ENCODE measurements at places on chromosomes 5 and 9.

DNA sequence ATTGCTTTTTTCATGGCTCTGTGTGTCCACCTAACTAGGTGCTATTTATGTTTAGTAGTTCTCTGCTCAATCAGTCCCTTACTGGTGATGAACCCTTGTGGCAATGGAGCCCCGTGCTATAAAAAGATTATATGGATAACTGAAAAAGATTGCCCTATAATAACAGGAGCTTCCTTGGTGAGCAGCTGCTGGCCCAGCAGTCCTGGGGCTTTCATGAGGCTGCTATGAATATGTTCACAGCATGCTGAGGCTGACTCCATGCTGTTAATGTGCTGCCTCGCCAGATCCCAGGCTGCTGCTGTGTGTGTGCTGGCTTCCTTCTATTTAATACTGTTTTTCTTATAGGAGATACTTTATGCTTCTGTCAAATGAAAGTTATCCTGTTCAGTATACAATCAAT, 357.5 kb downstream of the TAF11L14 start:
- peak; percentile 42 for DNase-seq

DNA sequence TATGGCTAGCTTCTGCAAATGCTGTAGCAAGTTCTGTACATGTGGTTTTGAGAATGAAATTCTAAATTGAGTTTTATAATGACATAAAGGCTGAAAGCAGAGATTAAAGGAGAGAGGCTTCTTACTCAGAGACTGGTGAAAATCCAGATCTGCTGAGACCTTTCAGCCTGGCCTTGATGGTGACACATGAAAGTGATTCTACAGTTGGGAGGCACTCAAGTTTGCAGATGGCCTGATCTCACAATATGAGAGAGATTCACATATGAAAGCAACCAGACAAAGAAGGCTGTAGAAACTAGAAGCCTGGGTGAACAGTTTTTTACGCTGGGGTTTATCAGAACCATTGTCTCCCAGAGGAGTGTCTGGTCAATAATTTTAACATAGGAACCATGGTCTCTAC, 49.0 kb downstream of the RAB3C start:
- DNase-seq, result no peak

DNA sequence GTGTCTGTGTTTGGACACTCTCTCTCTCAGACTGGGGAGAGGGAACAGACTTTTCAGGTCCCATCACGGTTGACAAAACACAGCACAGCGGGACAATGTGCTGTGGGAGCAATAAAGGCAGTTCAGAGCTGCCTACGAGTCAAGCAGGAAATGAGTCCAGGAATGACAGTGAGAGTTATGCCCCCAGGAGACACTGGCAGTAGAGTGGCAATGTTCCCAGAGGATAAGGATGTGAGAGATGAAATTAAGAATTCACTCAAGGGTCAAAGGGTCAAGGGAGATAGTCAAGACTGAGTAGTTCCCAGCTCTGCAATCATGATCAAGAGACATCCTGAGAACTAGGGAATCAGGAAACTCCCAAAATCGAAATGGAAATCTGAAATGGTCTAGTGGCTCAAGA, 156.1 kb downstream of the LURAP1L start:
- no peak for DNase-seq

- no peak for DNase-seq
Measured at GRCh38 chr5:127009784-127010183, 20.6 kb downstream of the MARCHF3 start.

DNA sequence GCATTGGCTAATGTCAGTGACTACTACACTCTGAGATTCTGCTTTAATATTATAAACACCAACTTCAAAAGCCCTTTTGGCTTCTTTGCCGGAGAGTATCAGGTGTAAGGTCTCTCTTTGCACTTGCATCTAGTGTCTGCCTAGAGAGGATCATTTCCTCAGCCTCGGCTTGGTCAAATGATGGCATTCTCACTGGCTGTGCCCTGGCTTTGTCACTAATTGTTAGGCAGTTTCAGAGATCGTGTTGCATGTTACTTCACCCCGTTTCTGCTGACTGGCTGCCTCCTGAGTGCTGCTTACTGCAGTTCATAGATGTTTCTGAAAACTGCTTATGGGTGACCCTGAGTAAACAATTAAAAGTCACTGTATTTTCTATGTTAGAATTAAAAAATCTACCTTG, 48.8 kb downstream of the SLC1A3 start:
- no peak for DNase-seq

DNA sequence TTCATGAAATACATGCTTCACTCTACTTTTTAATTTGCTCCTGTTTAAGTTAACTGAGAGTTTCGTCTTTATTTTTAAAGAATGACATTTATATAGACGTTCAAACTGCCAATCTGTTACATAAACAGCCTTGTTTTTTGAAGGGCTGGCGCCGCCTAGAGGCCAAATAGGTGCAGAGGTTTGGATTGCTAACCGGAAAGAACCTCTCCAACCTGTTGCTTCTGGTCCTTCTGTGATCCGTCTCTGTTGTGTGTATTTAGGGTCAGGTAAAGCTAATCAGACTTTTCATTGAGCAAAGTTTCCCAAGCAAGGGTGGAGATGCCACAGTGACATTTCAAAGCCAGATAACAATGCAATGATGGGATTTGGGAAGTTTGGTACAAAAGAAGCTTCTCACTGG, 39.5 kb upstream of the GLIS3 start:
- DNase-seq, result peak; percentile 56

GRCh38 chr5:86038566-86038965, 579.2 kb upstream of the COX7C start:
- DNase-seq, result no peak

DNA sequence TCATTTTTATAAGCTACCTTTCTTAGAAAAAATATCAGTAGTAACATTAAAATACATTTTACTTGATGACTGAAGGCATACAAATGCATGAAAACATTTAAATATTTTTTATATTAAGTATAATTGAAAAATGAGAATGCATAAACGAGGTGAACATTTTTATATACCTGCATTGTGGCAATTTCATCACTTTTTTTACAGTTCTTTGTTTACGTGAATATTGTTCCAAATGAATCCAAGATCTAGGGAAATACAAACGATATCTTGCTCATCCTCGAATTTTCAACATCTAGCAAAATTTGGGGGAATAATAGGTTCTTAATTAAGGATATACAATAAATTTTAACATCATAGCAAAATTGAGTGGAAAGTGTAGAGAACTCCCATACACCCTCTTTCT, 45.5 kb upstream of the ALDH1A1 start:
- DNase-seq, result no peak

DNA sequence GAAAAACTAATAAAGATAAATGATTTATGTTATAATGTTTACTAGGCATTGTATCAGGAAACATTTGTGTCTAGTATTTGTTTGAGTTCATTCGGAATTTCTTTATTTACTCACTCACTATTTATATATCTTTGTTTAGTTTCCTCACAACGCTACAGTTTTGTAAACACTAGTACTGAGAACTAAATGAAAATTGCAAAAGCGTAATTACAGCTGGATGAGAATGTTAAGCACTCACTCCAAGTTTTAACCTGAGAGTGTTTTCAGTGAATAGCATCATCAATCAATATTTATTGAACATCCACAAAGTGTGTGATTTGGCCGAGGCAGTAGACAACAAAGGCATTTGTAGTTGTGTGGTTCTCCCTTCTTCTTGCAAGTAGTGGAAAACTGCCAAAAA, 969.6 kb upstream of the DMAC1 start:
- no peak for DNase-seq

GRCh38 chr9:133682818-133683585, 46.8 kb downstream of the DBH start:
- no peak for DNase-seq

DNA sequence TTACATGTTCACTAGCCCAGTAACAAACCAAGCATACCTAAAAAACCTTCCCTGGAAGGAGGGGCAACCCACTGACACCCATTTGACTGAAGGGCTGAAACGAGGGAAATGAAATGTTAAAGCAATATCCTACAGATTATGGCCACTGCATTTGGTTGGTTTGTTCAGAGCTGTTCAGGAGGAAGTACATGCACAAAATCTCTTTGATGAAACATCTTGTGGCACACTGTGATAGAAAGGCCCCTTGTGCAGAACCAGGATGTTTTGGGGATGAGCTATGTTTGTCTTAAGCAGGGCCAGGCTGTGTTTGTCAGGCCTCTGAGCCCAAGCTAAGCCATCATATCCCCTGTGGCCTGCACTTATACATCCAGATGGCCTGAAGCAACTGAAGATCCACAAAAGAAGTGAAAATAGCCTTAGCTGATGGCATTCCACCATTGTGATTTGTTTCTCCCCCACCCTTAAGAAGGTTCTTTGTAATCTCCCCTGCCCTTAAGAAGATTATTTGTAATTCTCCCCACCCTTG, 467.3 kb upstream of the PIK3R1 start:
- DNase-seq, result no peak

- no peak for DNase-seq
Measured at GRCh38 chr5:173655196-173655797, 38.8 kb upstream of the BOD1 start.

DNA sequence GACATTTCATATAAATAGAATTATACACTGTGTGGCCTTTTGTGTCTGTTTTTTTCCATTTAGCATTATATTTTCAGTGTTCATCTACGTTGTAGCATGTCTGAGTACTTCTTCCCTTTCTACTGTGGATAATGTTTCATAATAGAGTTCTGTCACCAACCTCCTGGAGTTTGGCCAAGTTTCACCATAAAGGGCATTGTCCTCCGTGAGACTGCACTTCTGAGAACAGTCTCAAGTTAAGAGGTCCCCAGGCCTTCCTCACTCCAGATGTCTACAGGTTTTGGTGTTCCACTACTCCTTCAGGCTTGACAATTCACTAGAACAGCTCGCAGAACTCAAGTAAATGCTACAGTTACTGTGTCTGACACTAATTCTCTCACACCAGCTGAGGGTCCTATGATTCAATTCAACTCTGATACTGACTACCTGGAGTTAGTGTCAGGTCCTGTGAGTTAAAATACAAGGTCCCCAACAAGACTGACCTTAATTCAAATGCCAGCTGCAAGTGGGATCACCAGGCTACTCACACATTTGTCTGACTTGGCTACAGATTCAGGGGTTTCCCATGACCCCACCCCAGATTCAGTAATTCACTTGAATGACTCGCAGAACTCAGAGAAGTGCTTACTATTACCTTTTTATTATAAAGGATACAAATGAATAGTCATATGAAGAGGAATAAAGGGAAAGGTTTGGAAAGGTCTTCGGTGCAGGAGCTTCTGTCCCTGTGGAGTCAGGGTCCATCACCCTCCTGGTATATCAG, 31.1 kb downstream of the SLC35A4 start:
- no peak for DNase-seq

- no peak for DNase-seq
Measured at GRCh38 chr9:92645041-92645440, 24.9 kb downstream of the IPPK start.

GRCh38 chr9:70475211-70475610, 60.8 kb upstream of the KLF9 start:
- no peak for DNase-seq

- no peak for DNase-seq
Measured at GRCh38 chr5:58281189-58281588, 178.7 kb downstream of the PLK2 start.

- DNase-seq, result no peak
Measured at GRCh38 chr5:153953411-153953810, 85.3 kb downstream of the FAM114A2 start.

DNA sequence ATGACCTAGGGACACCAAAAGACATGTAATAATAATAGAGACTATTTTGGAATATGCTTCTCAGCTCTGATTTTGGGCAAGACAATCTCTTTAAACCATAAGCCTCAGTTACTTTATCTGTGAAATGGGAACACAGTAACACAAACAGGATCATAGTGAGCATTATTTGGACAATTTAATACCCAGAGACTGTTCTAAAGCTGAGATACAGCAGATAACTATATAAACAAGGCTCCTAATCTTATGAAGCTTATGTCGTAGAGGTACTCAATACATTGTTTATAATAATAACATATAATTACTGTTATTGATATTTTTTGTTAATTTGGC, 250.8 kb downstream of the SEC61B start:
- no peak for DNase-seq

DNA sequence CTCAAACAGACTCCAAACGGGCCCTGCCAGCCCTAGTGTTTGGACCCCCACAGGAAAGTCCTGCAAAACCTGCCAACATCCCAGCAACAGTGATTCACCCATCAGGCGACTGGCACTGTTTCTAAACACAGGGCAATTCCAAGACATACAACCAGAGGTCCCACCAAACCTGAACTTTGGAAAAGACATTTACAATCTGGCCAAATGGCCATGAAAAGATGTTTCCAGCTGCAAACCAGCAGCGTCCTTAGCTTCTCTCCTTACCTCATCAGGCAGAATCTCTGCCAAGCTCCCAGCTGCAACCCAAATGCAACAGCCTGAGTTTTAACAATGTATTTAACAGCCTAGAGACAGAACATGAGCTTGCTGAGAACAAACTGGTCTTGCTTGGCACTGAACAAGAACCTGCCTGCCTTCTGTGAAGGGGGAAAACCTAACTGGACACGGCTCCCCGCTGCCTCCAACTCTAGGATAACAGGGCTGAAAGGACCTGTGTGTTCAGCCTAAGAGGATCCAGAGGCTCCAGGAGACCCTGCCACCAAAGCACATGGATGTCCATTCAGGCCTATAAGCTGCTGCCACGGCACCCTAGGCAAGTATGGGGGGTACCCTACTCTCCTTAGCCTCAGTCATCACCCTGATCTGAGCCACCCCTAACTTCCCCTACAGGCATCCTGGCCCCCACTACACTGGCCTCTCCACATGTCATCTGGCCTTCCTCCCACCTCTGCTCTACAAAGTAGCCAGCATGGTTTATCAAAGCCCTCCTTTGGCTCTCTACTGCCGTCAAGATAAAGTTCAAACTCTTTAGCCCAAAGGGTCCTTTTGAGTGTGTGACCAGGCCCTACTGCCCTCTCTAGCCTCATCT, 5.6 kb downstream of the P4HA2 start:
- no peak for DNase-seq

GRCh38 chr9:137198051-137198901, 2.3 kb downstream of the TPRN start:
- DNase-seq, result no peak

- no peak for DNase-seq
Measured at GRCh38 chr5:76657683-76658311, 34.6 kb upstream of the F2RL2 start.

DNA sequence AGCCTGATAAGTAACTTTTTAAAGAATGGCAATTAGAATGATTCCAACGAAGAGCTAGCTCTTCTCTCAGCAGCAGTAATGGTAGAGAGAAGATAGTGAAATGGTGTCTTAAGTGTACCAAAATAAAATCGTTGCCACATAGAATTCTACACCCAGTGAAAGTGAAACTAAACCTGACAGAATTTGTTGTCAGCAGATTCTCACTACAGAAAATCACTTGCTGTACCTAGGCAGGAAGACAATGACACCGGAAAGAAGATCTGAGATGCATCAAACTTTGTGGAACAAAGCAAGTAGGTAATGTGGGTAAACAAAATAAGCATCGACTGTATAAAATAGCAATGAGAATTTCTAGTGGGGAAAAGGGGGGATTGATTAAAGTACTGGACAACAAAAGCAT, 20.7 kb upstream of the EBF1 start:
- no peak for DNase-seq

GRCh38 chr5:76610196-76610595, 13.0 kb downstream of the F2RL2 start:
- no peak for DNase-seq

GRCh38 chr5:16693879-16694278, 77.1 kb upstream of the RETREG1 start:
- DNase-seq, result no peak

- no peak for DNase-seq
Measured at GRCh38 chr5:63961125-63961597, 1.1 kb downstream of the HTR1A start.

Data from SK-N-MC (cell line).